ENCODE measurements at places on chromosomes 16 and 17.

DNA sequence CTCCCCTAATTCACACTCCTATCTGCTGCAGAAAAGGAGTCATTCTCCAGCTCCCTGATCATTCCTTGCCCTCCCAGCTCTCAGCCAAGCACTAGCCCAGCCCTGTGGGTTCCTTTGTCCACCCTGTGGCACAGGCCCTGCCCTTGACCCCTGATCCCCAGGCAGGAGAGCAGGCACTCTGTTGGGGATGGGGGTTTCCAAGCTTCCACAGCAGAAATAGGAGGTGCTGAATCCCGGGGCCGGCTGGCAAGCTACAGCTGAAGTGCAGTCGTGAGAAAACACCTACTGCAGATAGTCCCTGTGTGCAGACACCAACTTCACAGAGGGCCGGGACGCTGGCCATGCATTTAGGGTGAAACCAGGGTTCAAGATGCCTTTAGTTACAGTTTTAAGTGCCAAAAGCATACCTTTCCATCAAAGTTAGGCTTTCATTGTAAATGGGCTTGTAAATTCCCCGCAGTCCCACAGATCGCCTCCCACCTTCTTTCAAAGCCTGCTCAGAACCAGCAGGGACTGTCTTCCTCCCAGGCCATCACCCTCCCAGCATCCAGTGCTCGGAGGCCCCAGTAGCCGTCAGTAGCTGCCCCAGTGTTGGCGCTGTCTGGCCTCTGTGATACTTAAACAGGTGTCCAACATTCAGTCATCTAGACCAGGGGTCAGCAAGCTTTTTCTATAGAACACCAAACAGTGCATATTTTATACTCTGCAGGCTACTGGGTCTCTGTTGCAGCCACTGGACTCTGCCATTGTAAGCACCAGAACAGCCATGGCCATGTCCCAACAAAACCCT lies 10.6 kb downstream of the CPSF4L start:
- no peak for DNase-seq

DNA sequence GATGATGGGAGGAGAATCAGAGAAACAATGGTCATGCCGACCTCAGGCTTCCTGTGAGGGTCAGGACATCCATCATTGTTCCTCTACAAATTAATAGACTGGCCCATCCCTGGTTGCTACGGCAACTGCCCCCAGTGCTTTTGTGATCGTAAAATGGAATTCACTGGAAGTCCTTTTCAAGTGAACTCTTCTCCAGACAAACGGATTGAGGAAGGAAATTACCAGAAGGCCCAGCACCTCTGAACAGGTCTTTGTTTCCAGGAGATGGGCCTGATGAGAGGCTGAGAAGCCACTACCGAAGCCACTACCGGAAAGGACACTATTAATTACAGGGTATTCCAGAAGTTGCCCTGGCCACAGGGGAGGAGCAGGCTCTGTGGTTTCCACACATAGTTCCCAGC lies 126.0 kb downstream of the MGAT5B start:
- no peak for DNase-seq

DNA sequence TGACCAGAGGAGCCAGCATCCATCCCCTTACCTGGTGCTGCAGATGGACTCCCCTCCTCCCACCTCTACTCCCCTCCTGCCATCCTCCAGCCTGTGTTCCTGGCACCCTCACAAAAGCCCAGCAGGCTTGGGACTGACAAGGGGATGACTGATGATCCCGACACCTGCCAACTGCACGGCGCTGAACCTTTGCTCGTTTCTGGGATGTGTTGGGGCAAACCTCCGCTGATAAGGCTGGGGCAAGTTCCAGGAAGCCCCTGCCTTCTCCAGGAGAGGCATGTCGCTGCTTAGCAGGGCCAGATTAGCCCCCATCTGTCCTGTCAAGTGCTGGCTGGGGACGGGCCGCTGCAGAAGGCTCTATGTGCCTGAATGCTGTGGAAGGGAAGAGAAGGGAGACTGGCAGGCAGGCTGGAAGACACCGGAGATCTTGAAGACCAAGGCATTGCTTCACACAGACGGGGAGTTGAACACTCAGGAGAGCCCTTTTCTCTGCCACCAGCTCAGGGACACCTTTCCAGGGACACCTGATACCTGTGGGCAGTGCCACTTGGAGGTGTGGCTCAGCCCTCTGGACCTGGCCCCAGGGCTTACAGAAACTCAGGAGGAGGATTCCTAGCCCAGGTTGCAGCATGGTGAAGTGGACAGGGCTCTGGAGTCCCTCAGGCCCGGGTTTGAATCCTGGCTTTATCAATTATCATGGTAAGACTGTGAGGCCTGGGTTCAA lies 973 bp upstream of the KRT15 start:
- no peak for DNase-seq

GRCh38 chr17:16488186-16488967 lies 3.6 kb downstream of the LRRC75A start:
- no peak for DNase-seq

DNA sequence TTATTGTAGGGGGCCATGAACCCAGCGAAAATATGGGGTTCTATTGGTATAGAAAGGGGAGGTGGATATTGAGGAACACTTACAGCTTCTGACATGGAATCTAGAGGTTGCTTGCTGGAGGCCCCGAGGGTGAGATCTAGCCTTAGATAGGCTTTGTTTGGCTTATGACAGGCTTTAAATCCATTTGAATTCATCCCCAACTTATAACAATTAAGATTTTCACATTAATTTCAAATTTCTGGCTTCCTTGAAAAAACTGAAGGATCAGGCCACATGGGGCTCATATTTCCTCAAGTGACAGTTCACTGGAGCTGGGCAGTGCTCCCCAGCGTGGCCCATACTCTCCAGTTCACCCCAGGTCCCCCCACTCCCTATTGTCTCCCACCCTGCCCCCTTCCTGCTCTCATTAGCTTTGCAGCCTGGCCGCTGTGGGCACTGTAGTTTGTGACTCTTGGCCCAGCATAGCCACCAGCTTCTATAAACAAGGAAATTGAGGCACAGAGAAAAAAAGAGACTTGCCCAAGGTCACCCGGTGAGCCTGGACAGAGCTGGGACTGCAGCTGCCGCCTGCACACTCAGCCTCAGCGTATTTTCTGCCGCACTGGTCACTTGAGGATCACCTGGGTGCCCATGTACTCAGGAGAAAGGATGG lies 19.8 kb upstream of the ADGRG1 start:
- DNase-seq = no peak

Measured in stimulated activated CD8-positive, alpha-beta memory T cell treated with anti-CD3 and anti-CD28 coated beads, Interleukin-2, amount 100 ng/mL, for 48 hours (primary cell).